T-helper 22 cell (primary cell): ENCODE measurements at places on chromosomes 3 and 15.

GRCh38 chr3:171417813-171418212 is 42.4 kb downstream of the TNIK start:
- no peak for DNase-seq

DNA sequence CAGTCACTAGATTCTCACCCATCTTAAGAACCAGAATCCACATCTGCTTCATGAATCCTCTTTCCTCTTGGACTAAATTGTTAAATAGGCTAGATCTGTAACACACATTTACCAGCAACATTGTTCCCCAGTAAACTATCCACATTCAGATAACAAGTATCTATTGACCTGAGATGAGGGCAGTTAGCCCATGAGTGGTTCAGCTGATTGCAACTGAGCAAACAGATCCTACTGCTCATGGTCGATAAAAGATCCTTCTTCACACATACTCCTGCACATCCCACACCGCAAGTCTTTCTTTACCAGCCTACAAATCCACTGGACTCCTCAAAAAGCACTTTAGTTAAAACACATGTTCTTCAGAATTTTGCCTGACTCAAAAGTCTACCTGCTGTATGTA is 59.2 kb downstream of the UACA start:
- no peak for DNase-seq

DNA sequence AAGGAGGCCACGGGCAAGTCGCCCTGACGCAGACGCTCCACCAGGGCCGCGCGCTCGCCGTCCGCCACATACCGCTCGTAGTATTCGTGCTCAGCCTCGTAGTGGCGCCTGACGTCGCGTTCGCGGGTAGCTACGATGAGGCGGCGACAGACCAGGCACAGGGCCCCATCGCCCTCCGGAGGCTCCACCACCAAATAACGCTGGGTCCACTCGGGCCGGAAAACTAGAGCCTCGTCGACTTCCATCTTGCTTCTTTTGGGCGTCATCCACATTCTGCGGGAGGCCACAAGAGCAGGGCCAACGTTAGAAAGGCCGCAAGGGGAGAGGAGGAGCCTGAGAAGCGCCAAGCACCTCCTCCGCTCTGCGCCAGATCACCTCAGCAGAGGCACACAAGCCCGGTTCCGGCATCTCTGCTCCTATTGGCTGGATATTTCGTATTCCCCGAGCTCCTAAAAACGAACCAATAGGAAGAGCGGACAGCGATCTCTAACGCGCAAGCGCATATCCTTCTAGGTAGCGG is at the start of gene EPM2AIP1:
TSS of gene EPM2AIP1 (minus strand) at position 326 of the 520 bp plus-strand sequence. CDS start at position 272, 54 bp downstream.
- peak; percentile 99 for DNase-seq

DNA sequence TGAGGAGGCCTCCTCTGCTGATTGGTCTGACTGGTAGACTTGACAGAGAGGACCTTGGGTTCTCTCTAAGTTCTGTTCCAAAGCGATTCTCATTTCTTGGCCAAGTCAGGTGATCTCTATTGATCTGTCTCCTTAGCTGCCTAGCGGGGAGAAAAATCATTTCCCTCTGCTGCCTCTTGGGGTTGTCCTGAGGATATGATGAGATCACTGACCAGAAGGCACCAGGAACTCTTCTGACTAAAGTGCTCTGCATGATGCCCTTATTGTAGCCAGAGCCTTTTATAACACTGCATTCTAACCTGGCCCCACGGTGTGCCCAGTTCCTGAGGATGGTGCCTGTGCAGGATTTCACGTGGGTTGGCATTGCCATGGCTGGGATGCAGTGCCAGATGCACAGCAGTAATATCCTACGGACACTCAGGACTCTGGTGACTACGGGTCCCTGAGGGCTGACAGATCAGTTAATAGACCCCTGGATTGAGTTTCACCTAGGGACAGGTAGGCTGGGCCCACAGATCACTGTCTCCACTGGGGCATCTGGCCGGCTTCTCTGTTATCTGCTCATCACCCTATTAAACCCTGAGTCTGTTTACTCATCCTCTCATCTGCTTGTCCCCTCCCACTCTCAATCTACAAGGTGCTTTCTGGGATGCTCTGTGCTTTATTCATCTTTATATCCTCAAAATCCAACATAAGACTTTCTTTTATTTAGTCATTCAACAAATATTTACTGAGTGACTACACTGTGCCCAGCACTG is 3.9 kb upstream of the HEG1 start:
- DNase-seq, result no peak

DNA sequence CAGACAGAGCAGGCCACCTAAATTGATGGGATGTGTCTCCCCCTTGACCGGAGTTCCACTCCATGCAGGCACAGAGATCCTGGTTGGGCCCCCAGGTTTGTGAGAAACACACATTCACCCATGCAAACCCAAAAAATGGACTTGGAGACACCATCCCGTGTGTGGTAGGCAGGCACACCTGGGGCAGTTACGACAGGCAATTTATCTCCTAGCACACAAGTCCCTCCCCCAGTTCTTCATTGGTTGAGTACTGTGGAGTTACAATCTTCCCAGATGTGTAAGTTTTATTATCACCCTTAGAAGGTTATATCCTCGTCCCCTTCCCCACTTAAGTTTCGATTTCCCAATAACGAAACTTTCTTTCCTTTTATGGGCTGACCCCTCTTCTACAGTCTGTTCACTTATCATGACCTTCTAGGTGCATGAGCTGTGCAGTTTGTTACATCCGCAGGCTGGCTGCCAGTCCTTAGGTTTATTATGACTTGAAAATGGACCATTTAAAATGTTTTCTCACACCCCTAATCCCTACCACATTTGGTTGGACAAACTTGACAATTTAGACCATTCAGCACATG is 27.3 kb downstream of the ARL8B start:
- no peak for DNase-seq

DNA sequence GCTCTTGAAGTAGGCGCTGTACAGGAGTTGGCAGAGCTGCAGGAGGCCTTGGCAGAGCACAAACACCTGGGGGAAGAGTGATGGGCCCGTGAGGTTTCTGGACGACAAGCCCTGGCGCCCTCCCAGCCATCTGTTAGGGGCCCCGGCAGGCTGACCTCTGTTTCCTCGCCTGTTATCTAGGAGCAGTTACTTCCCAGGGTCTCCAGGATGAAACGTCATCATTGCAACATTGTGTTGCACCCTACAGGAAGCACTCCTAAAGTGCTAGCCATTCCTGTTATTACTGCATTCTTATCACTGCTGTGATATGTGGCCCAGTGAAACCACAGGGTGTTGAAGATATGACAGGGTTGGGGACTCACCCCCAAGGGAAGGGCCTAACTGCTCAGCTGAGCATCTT is 50.2 kb downstream of the SLCO2A1 start:
- DNase-seq, result no peak

GRCh38 chr3:113695786-113696645 is at the start of gene USF3:
Gene USF3 (minus strand): TSS chr3:113696642. CDS start chr3:113674878, 21,764 bp downstream.
- DNase-seq, result peak; percentile 79

DNA sequence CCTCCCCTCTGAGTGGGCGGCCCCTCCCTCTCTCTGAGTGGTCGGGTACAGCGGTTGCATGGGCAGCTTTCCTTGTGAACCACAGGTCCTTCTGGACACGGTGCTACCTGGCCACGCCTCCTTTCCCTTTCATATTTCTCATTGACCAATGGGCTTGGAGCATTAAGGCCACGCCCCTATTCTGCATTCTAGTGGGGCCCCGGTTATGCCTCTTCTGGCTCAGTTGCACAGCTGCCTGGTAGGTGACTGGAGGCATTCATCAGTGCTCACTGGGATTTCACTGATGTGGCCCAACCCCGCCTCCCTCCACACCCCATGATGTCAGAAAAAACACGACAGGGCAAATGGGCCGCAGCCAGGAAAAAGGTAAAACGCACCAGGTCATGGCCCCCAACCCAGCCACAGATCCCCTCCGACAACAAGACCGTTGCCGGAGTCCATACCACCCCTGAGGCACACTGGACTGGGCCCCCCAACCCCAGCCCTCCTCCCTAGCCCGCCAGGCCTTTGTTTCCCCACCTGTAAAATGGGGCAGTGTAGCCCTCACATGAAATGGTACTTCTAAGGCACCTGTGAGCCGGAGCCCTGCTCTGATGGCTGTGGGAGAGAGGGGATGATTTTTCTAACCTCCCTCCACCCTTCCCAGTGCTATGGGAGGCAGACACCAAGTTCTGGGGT is 26.3 kb downstream of the NGRN start:
- no peak for DNase-seq

GRCh38 chr15:84594617-84595290 is 6.1 kb upstream of the ZSCAN2 start:
- no peak for DNase-seq

DNA sequence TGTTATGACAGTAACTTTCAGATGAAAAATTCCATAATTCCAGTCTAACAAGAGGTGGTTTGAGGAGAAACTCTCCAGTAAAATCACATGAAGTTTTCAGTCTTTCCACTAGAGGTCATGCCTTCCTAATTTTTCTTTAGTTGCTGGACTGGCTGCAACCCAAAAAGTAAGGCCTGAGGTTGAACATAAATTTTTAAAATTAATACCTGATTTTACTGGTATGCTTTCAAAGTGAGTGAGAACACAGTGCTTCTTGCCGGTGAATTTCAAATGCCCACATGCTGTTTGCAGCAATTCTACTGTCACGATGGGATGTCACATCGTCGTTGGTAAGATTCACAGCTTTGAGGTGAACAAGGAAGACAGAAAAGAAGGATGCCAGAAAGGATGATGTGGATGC is 89.0 kb upstream of the FGF12 start:
- no peak for DNase-seq

DNA sequence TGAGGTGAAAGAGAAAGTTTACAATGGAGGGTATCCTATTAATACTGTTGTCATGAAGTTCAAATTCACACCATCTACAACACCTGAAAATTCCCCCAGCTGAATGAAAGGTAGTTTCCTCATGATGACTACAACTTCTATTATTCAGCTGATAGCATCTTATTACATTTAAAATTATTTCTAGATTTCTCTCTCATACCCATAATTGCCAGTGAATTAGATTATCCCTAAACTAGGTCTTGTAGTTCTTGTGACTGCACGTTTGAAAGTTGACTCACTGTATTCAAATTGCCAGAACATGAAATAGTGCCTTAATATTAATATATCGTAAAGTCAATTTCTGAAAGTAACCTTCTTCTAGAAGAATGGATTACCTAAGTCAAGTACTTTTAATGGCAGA is 82.4 kb downstream of the FBXL22 start:
- DNase-seq, result no peak

GRCh38 chr15:70083946-70084345 is 13.8 kb downstream of the TLE3 start:
- no peak for DNase-seq
